ENCODE measurements at places on chromosomes 1 and 21.

DNA sequence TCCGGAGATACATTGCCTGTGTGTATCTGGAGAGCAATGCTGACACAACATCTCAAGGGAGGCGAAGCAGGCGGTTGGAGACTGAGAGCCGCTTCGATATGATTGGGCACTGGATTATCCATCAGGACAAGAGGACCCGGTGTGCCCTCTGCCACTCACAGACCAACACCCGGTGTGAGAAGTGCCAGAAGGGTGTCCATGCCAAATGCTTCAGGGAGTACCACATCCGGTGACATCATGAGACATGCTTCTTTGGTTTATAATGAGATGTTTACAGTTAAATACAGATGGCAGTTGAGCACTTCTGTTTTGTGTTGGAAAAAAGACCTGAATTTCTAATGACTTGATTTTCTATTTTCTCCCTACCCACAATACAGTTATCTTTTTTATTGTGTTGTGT lies 12.1 kb downstream of the PGBD2 start:
- DNase-seq: no peak

DNA sequence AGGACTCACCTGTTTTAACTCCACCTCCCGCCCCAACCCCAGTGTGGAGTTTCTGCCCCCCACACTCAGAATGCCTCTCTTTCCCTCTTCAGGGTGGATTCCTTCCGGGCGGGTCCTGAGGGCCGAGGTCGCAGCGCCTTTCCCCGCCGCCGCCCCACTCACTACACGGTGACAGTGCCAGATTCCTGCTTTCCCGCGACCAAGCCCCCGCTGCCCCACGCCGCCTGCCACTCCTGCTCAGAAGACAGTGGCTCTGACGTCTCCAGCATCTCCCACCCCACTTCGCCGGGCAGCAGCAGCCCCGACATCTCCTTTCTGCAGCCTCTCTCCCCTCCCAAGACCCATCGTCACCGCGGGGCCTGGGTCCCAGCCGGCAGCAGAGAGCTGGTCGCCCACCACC lies 16.7 kb downstream of the INAVA start:
- no peak for DNase-seq

DNA sequence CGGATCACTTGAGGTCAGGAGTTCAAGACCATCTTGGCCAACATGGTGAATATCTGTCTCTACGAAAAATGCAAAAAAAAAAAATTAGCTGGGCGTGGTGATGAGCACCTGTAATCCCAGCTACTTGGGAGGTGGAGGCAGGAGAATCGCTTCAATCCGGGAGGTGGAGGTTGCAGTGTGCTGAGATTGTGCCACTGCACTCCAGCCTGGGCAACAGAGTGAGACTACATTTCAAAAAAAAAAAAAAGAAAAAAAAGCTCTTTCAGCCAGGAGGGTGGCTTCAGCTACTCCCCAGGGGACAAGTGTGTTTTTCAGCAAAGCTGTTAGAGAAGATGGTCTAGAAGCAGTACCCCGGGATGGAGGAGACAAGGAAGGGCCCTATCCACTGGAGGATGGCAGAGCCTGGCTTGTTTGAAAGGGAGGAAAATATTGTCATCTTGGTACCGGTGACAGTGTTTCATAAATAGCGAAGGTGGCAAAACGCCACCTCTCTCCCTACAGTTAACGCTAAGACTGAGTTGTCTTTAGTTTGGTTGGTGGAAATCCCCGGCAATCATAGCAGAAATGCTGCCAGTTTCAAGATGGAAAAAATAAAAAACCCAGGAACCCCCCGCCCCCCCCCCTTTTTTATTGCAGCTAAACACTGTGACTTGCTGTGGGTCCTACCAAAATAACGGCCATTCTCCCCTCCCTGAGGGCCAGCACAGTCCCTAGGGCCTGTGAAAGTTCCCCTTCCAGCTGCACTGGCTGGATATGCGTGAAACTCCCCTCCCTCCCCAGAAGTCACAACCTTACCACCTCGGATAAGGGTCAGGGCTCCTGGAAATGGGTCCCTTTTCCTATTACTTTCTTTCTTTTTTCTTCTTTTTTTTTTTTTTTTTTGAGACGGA lies 3.5 kb downstream of the PIK3CD start:
- DNase-seq: no peak

DNA sequence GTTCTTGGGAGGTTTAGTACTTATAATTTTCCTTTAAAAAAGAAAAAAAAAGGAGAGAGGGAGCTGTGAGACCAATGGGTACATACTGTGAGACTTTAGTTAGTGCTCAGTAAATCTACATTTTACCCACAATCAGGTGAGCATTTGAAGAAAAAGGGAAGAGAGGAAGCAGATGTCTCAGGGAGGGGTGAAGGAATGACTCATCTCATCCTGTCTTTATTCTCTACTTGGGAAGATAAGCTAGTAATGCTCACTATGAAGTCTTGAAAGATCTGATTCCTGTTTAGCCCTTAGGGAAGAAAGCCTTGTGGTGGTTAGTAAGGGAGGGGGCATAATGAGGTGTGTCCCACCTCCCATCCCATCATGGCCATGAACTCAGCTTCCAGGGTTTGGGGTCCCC lies 112.6 kb downstream of the PLD5 start:
- no peak for DNase-seq

DNA sequence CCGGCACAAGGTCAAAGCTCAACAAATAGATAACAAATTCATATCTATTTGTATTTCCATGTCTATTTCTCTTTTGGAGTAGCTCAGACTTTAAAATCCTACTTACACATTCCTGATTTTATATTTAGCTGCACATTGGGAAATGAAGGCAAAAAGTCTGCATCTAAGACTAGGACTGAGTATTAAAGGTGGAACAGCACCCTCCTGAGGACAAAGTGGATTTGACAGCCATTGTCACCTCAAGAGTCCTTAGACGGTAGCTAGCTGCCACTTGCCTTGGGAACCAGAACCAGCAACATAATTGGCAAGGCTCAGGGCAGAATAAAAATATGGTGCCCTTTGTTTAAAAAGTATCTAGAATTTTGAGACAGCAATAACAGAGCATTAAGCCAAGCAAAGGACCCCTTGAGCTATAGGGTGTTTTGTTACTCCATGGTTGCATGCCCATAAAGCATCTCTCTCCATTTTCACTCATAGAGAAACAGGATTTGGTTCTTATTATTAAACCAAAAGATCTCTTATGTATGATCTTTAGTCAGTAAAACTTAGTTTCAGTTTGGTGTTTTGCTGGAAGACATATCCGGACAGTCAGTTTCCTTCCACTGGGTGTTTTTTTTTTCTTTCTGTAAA lies 30.0 kb upstream of the SGIP1 start:
- DNase-seq: peak; percentile 29

DNA sequence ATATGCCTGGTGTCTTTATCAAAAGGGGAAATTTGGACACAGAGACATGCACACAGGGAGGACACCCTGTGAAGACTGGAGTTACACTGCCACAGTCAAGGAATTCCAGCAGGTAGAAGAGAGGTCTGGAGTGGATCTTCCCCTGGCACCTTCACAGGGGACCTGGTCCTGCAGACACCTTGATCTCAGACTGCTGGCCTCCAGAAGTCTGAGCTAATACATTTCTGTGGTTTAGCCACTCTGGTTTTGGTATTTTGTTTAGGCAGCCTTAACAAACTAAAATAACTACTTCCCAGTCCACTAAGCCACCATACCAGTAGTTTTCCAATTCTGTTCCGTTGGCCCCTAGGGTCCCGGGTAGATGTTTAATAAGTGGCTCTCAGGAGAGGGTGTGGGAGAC lies 164.7 kb downstream of the SETD4 start:
- no peak for DNase-seq

DNA sequence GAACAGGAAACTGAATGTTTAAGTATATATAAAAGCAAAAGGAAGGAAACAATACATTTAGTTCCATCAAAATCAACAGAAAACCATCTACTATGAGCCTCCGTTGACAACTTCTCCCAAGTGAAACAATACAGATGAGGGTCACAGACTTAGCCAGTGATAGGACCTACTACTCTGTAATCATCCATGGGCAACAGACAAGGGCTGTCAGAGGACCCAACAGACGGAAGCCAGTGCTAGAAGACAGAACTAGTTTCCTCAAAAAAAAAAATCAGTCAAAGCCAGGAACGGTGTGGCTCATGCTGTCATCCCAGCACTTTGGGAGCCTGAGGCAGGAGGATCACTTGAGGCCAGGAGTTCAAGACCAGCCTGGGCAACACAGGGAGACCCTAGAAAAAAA lies 20.6 kb downstream of the RERE start:
- DNase-seq: no peak

DNA sequence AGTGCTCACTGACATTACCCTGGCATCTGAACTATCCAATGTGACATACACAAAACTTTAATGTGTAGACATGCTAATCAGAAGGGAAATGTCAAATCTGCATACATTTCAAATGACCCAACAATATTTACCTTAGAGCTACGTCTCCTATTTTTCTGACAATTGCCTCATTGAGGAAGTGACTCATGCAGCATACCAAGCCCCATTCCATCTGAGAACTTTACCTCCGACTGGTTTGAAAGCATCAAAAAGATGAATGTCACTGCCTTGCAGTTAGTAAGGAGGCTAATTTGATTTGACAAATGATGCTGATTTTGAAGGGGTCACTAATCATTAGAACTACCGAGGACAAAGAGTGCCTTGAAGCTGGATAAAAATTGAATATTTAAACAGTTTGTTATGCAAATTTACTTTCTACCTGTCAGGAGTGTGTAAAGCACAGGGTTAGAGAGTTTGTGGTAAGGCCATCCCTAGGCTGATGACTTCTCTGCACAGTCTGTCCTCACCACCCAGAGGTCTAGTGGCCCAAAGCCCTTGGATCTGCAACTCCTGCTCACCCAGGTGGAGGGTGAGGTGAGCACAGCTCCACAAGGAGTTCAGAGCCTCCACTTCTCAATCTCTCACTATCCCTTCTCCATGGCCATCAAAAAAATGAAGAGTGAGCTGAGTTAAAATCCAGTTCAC lies 500.3 kb upstream of the C1orf87 start:
- DNase-seq: no peak

- no peak for DNase-seq
These were observed 45.0 kb downstream of the NPHP4 start for GRCh38 chr1:5947071-5947821.

DNA sequence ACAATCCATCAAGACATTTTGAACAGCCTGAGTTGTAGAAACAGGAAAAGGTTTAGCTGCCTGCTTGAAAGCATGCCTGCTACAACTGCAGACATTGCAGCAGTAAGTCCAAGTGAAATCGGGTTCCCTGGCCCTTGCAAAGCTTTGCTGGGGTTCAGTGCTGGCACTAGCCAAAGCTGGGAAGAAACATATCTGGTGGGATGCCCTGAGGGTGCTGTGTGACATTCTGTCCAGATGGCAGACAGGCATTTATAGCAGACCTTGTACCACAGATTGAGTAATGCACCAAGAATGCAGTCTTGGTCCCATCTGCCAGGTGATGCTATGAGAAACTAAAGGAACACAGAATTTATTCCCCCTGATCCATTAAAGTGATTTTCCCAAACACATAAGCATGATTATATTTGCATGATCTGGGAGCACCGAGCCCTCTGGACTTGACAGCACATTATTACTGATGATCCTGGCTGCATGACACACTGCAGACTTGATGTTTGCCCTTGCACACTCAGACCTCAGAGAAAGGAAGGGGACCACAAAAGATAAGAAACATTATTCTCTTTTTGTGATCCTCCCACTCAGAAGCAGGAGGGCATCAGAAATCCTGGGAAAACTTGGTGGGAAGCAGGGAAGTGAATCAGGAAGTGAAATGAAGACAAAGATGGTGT lies 223.7 kb upstream of the FAM78B start:
- DNase-seq: no peak

- no peak for DNase-seq
These were observed 43.5 kb downstream of the CHML start for GRCh38 chr1:241596633-241597032.

DNA sequence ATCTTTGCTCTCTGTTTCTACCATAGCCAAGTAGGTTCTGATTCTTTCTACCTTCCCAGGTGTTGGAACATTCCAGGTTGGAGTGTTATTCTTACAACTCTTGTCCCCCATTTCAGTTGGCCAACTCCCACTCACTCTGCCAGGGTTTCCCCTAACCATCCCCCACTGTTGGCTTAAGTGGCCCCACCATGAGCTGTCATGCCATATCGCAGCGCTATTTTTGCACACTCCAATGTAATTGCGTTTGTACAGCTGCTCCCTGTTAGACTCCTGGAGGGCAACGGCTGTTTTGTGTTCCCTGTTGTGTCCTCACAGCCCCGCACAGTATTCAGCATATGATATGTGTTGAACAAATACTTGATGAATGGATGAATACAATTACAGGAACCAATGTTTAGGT lies 117.7 kb upstream of the ETS2 start:
- no peak for DNase-seq

GRCh38 chr1:236064674-236065508 lies at the start of gene NID1:
Gene NID1, minus strand, starts transcription at chr1:236065090. Its CDS starts 11 bp downstream, at chr1:236065079.
- no peak for DNase-seq

DNA sequence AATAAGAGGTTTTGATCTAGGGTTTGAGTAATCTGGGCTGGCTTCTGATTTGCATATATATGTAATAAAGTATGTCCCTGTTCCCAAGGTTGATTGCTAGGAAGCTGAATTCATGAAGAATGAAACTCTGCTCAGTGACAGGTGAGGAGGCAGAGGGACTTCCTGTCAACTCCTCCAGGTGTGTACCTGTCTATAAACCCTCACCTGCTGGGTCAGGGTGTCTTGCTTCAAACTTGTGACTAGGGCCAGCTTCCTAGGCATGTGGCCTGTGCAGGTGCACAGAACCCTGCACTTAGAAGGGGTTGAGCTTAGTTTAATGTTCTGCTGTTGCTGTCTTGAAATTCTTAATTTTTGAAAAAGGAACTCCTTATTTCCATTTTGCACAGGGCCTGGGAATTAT lies 21.1 kb downstream of the OLFML3 start:
- DNase-seq: no peak

GRCh38 chr21:46562472-46562871 lies 42.4 kb downstream of the S100B start:
- DNase-seq: no peak

GRCh38 chr1:28860332-28861073 lies 48.5 kb downstream of the OPRD1 start:
- no peak for DNase-seq

DNA sequence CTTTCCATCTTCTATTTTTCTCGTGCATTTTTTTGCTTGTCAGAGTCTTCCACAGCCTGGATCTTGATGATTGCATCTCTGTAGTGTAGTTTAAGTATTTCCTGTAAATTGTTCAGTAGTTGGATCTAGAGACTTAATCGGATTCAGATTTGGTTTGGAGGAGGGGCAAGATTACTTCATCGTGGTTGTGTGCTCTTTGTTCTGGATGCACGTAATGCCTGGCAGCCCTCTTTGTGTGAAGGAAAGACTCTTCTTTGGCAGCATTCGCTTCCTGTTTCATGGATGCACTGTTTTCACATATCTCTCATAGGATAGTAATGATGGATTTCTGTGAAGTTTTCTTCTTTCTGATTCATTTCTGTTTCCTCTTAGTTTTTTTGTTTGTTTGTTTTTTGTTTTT lies 14.2 kb downstream of the SEMA4A start:
- no peak for DNase-seq

DNA sequence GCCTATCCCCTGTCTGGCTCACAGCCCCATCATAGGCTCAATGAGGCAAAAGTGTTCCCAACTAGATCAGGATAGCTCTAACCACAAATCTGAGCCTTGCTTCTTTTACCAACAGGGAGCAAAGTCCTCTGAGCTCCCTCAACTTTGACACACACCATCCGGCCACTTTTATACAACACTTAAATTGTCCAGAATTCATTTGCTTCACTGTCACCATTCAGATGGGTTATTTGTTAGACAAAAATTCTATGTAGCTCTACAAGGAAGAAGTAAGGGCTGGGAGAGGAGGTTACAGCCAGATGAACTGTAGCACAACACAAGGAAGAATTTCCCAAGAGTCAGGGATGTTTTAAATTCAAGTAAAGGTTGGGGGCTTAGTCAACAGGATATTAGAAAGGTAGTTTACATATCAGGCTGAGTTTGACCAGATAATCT lies 50.8 kb downstream of the TGFBR3 start:
- no peak for DNase-seq
